ENCODE measurements at places on chromosomes 2 and 18. TPM values are rescaled to one million over a fixed set of nuclear protein-coding genes. Genes with fewer than 3 reads are reported as not detected.

DNA sequence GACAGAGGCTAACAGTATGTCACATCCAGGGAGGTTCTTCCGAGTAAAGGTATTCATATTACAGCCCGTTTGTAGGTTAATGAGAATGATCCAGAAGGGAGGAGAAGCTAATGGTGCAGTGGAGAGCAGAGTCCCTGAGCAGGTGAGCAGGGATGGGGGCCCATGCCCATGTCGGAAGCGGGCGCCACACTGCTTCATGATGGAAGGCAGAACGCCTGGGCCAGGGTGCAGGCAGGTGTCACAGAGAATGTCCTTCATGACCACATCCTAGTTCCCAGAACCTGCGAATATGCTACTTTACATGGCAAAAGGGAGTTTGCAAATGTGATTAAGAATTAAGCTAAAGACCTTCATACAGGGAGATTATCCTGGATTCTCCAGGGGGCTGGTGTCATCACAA, 4.0 kb downstream of the HES6 start:
- peaks cover 15% of the 10 kb centered on the region for H3K4me1 ChIP-seq
- no peaks in the 10 kb centered on the region for H3K36me3 ChIP-seq
- no peak for DNase-seq
- H3K4me3 ChIP-seq: peak overlapping the region; percentile 44
- no peak overlapping the region for H3K27ac ChIP-seq

GRCh38 chr2:161123531-161124030, 36.6 kb upstream of the TANK start:
- H3K36me3 ChIP-seq: no peaks in the 10 kb centered on the region
- H3K27ac ChIP-seq: peak overlapping the region; percentile 94
- H3K27me3 ChIP-seq: no peaks in the 10 kb centered on the region
- peaks cover 46% of the 10 kb centered on the region for H3K4me1 ChIP-seq
- no peak for DNase-seq

- no peaks in the 10 kb centered on the region for H3K27me3 ChIP-seq
- H3K4me3 ChIP-seq: no peak overlapping the region
- peaks cover 4% of the 10 kb centered on the region for H3K4me1 ChIP-seq
- no peak overlapping the region for H3K27ac ChIP-seq
Observed at GRCh38 chr2:138711812-138712211, 68.4 kb downstream of the NXPH2 start.

DNA sequence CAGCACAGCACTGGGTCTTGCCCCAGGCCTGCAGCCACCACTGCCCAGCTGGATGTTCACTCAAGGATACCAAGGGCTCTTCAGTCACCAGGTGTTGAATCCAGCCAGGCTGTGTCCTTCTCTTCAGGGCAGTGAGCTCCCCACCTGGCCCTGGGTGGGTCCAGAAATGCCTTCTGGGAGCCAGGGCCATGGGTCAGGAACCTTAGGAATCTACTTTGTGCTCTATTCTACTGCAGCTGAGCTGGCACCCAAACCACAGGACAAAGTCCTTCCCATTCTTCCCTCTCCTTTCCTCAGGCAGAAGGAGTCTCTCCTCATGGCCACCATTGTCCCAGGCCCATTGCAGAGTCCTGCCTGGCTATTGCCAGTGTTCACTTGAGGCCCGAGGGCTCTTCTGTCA, 13.0 kb downstream of the STRADB start:
- peaks cover 48% of the 10 kb centered on the region for H3K4me1 ChIP-seq
- H3K27ac ChIP-seq: peak overlapping the region; percentile 94
- H3K36me3 ChIP-seq: peaks cover 48% of the 10 kb centered on the region
- no peaks in the 10 kb centered on the region for H3K27me3 ChIP-seq
- DNase-seq: no peak

HOXD12 gene
- total RNA-seq: not detected
